GM10248 (cell line): ENCODE measurements at places on chromosomes 2 and 18.

- DNase-seq: no peak
Measured at GRCh38 chr18:3947383-3947782, 497.4 kb downstream of the TGIF1 start.

GRCh38 chr2:66050392-66050791, 384.5 kb upstream of the MEIS1 start:
- no peak for DNase-seq

DNA sequence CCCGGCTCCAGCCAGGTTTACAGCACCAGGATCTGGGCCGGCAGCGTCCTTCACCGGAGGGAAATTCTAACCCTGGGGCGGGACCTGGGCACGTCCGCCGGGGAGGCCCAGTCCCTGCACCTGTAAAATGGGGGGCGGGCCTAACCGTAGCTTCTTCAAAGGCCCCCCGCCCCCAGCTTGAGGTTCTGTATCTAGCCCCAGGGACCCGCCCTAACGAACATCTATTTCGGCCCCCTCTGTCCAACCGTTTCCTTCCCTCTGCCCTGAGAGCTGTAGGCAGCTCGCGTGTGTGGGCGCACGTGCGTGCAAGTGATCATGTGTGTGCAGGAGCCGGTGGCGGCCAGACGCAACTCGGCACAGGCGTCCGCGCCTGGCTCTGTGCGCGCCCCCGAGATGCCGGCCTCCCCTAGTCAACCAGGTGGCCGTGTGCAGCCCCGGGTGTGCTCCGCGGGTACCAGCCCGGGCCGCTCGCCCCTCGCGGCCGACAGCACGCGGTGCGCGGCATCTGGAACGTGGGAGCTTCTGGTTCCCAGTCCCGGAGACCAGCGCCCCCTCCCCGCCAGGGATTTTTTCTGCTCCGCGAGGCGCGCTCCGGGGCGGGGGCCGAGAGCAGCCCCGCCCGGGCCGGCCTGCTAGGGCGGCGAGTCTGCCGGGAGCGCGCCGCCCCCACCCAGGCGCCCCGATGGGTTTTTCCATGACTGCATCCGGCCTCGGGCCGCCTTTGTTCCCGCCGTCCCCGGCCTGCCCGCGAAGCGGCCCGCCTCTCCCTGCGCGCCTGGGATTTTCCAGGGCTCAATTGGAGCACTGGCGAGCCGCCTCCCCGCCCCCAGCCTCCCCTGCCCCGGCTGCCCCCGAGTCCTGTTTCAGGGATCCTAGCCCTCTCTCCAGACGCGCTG, 21.2 kb downstream of the TEX44 start:
- DNase-seq: peak; percentile 91

GRCh38 chr2:95343429-95344214, 46.5 kb downstream of the KCNIP3 start:
- DNase-seq: no peak

DNA sequence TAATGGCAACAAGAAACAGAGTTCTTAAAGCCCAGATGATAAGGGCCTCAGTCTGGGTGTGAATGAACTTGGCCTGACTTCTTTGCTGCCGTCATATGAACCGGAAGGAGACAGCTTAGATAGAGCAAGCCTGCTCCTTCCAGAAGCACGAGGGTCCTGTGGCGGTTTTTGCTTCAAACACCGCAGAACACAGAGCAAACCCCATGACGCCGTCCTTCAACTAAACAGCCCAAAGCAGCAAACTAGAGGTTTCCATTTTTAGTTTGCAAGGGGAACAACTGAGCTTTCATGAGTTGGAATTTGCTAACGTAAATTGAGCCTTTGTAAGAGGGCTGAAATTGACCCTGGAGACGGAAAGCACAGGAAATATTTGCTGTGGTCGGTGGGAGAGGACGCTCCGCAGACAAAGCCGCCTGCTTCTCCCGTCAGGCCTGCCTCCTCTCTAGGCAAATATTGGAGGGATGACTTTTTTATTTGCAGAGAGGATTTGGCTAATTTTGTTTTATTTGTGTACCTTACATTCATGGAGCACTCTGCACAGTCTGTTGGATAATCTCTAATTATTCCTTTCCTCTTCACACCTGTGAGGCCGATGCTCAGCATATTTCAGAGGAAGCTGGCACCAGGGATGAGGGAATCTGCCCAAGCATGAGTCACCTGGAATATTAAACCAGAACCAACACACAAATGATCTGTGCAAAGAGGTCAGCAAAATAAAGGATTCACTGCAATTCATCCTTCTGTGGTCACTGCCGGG, 134.0 kb upstream of the NCK2 start:
- no peak for DNase-seq

DNA sequence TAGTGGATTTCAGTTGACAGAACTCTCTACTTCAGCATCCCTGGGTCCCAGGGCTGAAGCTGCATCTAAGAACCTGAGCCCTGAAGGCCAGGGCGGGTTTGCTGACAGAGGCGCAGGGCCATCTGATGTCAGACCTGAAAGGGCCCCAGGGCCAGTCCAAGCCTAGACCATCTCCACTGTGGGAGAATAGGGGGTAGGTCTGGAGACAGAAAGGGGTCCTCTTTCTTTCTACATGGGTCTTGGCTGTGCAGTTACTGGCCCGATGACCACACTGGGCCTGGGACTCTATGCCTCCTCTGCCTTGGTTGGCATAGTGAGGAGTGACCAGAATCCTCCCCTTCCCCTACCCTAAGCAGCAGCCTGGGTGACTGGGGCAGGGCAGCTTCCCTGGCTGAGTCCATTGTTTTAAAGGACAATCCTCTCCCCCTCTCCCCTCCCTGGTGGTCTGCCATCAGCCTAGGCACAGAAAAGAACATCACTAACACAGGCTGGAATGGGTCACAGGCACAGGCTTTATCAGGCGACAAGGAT, 34.5 kb downstream of the HS1BP3 start:
- DNase-seq: no peak

DNA sequence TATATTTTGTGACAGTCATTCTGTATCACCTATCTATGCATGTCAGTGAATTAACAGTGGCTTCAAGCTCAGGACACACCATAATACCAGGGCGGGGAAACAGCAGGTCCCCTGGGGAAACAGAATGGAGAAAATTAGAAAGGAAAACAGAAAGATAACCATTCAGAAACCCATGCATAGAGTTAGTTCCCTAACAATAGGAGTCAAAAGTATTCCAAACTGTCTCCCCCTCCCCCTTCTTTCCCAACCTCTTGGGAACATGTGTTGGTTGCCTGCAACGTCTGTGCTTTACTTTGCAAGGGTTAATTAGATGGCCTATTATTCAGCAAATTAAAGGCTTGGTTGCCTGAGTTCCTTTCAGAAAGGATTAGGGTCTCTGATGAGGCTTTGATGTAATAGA, 176.4 kb downstream of the MYO3B start:
- no peak for DNase-seq

DNA sequence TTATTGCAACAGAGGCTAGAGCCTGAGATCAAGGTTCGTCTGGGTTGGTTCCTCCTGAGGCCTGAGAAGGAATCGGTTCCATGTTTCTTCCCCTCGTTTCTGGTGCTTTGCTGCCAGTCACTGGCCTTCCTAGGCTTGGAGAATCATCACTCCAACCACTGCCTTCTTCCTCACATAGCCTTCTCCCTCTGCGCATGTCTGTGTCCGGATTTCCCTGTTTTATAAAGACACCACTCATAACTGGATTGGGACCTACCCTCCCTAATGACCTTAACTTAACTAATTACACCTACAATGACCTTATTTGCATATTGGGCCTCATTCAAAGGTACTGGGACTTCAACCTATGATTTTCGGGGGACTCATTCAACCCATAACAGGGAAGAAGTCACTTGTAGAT, 119.8 kb upstream of the CCDC68 start:
- no peak for DNase-seq

- no peak for DNase-seq
Measured at GRCh38 chr2:8355102-8355859, 326.6 kb upstream of the ID2 start.

DNA sequence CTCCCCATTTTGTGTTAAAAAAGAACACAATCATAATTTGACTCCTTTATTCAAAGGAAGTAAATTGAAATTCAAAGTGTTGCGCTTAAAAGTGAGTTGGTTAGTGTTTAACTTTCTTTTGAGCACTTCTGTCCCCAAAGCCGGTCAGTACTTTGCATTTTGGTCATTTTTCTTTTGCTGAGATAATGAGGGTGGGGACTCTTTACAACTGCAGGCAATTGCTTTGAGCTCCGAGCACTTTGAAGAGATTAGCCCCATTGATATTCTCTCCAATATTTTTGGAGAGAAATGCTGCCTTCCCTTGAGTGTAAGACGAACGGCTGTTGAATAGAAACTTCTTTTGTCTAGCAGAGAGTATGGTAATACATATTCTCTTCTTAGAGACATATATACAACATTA, 241.6 kb upstream of the VWC2L start:
- DNase-seq: no peak

DNA sequence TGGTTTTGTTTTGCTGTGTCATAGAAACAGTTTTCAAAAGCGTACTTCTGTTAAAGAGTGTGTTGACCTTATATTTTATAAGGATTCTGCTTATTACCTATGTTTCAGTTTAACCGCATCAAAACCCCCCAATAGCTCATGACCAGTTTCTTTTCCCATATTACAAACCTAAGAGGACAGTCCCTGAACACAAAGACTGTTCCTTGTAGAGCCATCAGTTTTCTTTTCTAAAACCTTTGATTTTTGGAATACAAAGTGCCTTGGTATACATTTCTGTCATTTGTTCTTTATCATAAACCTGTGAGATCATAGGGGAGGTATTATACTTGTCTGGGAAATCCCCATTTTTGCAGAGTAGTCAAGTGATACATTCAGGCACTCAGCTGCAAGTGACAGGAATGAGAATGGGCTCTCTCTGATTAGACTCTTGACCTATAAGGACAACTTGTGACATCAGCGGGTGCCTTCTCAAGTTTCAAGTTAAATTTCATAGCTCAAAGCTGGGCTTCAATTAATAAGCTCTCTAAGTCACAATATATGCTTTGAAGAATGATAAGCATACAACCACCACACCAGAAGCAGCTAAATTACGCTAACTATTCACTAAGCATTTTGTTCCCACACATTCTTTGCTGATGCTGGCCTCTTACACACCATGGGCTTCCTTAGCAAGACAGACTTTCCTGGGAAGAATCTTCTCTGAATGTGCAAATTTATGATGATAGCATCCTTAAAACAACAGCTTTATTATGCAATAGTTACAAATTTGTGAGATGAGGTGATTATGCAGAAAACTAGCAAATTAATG, 97.5 kb upstream of the CD302 start:
- DNase-seq: peak; percentile 38

- no peak for DNase-seq
Measured at GRCh38 chr2:39948016-39948719, 169.1 kb upstream of the THUMPD2 start.

- no peak for DNase-seq
Measured at GRCh38 chr18:53755914-53756609, 468.4 kb downstream of the MBD2 start.

GRCh38 chr2:66532972-66533868, 98.3 kb downstream of the MEIS1 start:
- no peak for DNase-seq

DNA sequence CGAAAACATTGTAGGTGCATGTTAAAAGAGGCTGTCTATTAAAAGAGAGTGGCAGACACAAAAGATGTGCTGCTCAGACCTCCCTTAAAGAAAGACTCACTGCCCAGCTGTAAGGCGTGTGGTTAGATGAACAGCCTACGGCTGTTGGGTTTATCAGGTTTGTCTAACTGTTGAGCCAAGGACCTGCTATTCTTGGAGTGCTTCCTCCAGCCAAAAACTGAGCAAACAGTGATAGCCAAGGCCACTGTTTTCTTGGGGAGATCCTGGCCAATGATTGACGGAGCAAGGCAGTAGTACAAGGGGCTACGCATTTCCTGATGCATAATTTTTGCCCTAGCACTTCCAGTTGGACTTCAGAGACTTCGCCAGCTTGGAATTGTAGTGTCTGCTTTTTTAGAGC, 1.4 kb upstream of the RAB3GAP1 start:
- DNase-seq: no peak

DNA sequence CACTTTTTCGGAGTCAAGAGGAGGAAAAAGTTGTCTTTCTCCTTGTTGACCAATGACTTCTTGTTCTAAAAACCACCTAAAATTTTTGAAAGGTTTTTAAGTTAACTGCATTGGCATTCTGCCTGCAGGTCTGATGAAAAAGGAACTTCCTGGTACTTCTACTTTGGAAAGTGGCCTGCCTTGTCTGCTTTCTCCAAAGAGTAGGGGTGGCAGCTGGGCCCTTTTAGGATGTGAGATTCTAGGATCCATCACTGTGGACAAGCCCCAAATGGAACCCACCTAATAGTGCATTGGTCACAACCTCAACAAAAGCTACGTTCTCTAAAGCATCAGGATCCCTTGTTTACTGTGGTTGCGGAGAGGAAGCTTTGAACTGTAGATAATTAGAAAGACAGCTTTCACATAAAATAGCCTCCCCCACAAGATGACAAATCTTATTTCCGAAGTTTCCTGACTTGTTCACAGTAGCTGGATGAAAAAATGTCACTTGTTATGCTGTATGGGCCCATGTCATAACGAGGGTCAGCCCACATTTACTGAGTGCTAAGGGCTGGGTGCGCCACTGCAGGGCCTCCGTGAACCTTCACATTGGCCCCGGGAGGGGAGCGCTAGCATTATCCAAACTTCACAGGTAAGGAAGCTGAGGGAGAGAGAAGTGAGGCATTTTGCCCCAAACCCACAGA, 17.4 kb downstream of the ASPRV1 start:
- no peak for DNase-seq

- no peak for DNase-seq
Measured at GRCh38 chr2:62475172-62476011, 30.6 kb downstream of the TMEM17 start.

GRCh38 chr18:58046093-58046793, 2.2 kb downstream of the NEDD4L start:
- DNase-seq: no peak

GRCh38 chr2:231174211-231174651, 24.2 kb upstream of the ARMC9 start:
- DNase-seq: no peak

GRCh38 chr2:107013884-107014283, 127.9 kb upstream of the ST6GAL2 start:
- DNase-seq: no peak

DNA sequence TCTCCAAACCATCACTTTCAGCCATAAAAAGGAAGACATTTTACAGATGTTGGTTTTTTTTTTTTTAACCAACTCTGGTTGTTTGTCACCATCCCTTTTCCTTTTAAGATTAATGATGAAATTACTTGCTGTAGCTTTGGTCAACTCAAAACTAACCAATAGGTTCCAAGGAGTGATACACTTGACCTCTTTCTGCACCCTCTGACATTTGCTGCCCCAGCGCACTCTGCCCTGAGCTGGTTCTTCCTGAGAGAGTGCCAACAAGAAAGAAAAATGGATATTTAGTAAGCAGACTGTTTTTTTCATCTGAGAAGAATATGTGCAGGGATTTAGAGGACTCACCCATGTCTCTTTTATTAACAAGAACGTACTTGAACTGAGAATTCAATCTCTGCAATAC, 520.0 kb downstream of the TXNL1 start:
- DNase-seq: no peak

DNA sequence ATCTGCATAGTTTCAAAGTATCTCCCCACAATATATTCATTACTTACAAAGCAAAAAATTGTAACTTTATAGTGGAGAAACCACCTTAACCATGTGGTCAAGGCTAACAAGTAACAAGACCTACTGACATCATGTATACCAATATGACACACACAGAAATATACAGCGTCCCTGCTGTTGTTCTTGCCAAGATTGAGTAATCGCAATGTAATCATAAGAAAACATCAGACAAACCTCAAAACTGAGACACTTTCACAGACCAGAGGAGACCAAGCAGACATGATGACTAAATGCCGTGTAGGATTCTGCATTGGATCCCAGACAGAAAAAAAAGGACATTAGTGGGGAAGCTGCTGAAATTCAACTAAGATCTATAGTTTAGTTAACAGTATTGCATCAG, 123.0 kb downstream of the ACAA2 start:
- DNase-seq: no peak
